Stomach (tissue), 19 donors: ENCODE measurements at places on chromosomes 11 and 22. TPM values are rescaled to one million over a fixed set of nuclear protein-coding genes. Genes with fewer than 3 reads are reported as not detected.
A peak's percentile ranks its signal among the peaks of the same experiment; 100 is the strongest.

GRCh38 chr11:65308281-65308891 lies 6.3 kb upstream of the CDC42EP2 start:
- peak; percentile 40 for DNase-seq
- H3K4me1 ChIP-seq: peaks cover 88% of the 10 kb centered on the region
- no peaks in the 10 kb centered on the region for H3K27me3 ChIP-seq
- peak overlapping the region; percentile 46 for H3K27ac ChIP-seq
- H3K4me3 ChIP-seq: no peak overlapping the region

DNA sequence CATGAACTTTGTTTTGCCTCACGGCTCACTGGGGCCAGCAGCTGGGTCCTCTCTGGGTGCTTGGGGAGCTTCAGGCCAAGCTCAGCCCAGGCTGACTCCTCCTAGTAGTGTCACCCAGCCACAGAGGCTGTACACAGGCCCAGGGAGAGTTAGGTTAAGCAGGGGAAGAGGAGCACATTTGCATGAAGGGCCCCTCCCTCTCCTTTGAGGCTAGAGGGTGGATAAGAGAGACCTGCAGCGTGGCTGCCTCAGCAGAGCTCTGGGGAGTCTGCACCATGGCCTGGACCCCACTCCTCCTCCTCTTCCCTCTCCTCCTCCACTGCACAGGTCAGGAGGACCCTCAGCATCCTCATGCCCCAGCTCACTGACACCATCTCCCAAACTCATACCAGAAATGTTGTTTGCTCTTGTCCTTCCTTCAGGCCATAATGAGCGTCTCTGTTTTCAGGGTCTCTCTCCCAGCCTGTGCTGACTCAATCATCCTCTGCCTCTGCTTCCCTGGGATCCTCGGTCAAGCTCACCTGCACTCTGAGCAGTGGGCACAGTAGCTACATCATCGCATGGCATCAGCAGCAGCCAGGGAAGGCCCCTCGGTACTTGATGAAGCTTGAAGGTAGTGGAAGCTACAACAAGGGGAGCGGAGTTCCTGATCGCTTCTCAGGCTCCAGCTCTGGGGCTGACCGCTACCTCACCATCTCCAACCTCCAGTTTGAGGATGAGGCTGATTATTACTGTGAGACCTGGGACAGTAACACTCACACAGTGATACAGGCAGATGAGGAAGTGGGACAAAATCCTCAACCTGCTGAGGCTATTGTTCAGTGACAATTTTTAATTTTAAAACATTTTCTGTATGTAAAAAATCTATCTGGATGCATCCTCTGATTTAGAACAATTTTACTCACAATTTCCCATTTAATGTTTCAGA lies 82.4 kb upstream of the VPREB1 start:
- H3K4me1 ChIP-seq: no peaks in the 10 kb centered on the region
- no peak for DNase-seq
- H3K27ac ChIP-seq: no peak overlapping the region
- no peak overlapping the region for H3K4me3 ChIP-seq
- H3K36me3 ChIP-seq: no peaks in the 10 kb centered on the region
- H3K27me3 ChIP-seq: no peaks in the 10 kb centered on the region

GRCh38 chr11:71489311-71490043 lies 36.5 kb downstream of the NADSYN1 start:
- no peak overlapping the region for H3K27ac ChIP-seq
- H3K4me1 ChIP-seq: no peaks in the 10 kb centered on the region
- no peaks in the 10 kb centered on the region for H3K27me3 ChIP-seq

- H3K4me1 ChIP-seq: peaks cover 24% of the 10 kb centered on the region
- no peaks in the 10 kb centered on the region for H3K36me3 ChIP-seq
- no peak overlapping the region for H3K4me3 ChIP-seq
- H3K27ac ChIP-seq: no peak overlapping the region
Observed at GRCh38 chr22:44680481-44680894, 21.5 kb upstream of the PRR5 start.

- H3K4me1 ChIP-seq: no peaks in the 10 kb centered on the region
- no peak overlapping the region for H3K4me3 ChIP-seq
- no peak for DNase-seq
- H3K36me3 ChIP-seq: no peaks in the 10 kb centered on the region
Observed at GRCh38 chr11:78912778-78913177, 338.1 kb upstream of the NARS2 start.

Gene KCNJ11
- 7.2 TPM for polyA plus RNA-seq

- no peaks in the 10 kb centered on the region for H3K27me3 ChIP-seq
- H3K36me3 ChIP-seq: no peaks in the 10 kb centered on the region
- H3K4me3 ChIP-seq: no peak overlapping the region
- H3K4me1 ChIP-seq: peaks cover 24% of the 10 kb centered on the region
- H3K27ac ChIP-seq: no peak overlapping the region
- DNase-seq: no peak
Observed at GRCh38 chr11:74820763-74821162, 72.1 kb downstream of the RNF169 start.

DNA sequence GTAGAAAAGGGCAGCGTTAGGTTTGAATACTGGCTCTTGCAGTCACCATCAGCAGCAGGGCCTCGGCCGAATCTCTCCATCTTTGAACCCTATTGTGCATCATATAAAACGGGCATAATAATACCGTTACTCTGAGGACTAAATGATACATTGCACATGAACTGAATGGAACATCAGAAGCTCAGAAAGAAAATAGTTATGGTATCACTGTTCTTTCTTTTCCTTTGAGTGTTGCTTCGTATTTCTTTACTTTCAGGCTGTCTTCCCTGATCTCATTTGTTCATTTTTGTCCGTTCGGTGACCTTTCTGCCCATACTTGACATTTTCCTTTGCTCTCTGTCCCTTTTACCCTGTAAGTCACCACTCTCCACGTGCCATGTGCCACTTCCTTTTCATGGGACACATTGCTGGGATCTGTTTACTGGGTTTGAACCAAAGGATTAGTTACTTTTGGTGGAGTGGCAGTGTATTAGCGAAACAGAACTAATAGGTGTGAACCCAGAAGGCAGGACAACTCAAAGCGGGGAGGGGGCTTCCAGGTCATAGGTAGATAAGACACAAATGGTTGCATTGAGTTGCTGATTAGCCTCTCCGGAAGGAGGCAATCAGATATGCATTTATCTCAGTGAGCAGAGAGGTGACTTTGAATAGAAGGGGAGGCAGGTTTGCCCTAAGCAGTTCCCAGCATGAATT lies 717 bp upstream of the ZNF202 start:
- no peak overlapping the region for H3K27ac ChIP-seq
- H3K4me1 ChIP-seq: peaks cover 10% of the 10 kb centered on the region
- peak overlapping the region; percentile 66 for H3K4me3 ChIP-seq
- H3K36me3 ChIP-seq: peaks cover 12% of the 10 kb centered on the region

Gene PC
- 25.2 TPM for polyA plus RNA-seq
